Vagina (tissue), 2 donors: ENCODE measurements at places on chromosomes 2 and 18. TPM values are rescaled to one million over a fixed set of nuclear protein-coding genes. Genes with fewer than 3 reads are reported as not detected.
A peak's percentile ranks its signal among the peaks of the same experiment; 100 is the strongest.

DNA sequence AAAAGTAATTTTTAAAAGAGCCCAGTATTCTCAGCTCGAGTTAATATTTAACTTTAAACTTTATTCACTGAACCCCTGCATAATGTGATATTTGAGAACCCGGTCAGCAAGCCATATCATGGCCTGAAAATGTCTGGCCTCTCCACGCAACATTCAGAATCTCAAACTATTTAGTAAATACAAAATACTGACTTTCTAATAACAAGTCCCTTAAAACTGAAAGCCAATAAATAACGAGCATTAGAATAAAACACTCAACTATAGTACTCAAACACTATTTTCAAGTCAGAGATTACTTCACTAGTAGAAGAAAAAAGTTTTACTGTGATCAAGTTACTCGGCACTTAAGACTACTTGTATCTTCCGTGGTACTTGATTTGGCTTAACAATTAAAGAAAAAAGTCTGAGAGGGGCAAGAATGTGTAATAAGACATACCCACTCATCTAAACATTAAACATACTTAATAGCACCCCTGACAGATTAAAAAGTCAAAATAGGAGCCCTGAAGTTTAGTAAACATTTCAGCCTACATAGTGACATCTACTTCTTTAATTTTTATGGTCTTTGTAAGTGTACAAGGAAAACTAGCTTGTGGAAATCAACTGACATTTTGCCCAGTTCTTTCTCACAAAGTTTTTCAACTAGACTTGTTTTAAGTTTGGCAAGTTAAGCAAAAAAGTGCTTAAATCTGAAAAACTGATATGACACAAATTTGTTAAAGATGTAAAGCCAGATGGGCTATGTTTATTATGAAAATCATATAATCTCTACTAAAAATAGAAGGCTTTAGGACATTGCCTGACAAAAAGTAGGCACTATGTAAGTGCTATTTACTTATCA lies 38.2 kb downstream of the RTN4 start:
- DNase-seq: no peak

- DNase-seq: no peak
Observed at GRCh38 chr18:22031611-22032010, 137.8 kb upstream of the GATA6 start.

DNA sequence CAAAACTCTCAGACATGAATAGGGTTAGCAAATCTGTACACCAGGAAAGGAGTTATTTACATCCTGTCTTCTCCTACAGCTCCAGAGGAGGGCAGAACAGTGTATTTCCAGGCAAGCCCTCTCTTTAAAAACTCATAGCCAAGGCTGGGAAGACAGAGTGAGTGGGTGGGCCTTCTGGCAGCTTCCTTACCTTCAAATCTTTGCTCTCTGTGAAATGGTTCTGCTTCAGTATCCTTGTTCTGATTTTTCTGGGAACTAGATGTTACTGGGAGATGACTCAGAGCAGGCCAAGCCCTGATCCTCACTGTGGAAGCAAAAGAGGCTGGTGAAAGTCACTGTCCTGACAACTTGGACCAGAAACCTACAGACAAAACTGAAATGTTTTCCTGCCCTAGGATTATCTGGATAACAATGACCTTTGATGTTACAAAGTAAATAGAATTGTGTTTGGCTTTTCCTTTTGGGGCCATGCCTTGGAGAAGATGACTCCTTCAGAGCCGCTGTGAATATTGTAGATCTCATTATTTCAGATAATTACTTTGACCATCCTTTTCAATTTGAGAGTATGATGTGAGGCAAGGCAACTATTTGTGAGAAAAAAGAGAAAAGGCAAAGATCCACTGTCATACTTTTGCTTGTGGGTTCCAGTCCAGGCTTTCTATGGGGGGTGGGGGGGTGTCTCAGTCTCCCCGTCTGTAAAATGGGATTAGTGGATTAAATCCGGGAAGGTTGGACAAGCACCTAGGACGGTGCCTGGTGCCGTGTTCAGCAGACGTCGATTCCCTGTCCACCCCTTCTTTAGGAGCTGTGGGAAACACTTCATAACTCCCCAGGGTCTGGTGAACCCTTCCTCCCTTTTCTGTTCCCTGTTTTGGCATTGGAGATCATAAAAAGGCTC lies 644 bp upstream of the QPCT start:
- no peak for DNase-seq

GRCh38 chr2:21277068-21278056 lies 153.6 kb downstream of the TDRD15 start:
- no peak for DNase-seq

DNA sequence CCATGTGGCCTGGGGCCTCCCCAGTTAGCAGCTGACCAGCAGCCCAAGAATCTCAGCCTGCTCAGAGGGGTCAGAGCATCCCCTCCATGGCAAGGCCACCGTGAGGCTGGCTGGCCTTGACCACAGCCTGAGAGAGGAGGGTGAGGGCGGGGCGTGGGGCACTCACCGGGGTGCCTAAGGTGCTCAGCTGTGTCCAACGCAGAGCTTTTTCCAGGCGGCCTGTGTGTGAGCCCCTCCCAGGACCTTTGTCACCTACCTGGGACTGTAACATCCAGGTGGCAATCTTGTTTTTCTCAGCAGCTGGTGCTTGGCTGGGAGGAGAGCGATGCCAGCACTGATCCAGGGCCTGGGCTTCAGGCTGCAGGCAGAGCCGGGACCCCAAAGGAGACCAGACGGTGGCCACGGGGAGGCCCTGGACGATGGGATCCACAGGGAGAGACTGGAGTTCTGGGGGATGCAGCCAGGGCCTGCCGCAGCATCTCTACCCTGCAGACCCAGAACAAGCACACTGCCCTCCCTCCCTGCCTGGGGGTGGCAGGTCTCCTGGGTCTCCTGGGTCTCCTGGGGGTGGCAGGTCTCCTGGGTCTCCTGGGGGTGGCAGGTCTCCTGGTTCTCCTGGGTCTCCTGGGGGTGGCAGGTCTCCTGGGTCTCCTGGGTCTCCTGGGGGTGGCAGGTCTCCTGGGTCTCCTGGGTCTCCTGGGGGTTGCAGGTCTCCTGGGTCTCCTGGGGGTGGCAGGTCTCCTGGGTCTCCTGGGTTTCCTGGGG lies 12.3 kb downstream of the SNED1 start:
- peak; percentile 85 for DNase-seq

- no peak for DNase-seq
Observed at GRCh38 chr2:65636813-65637483, 204.5 kb upstream of the SPRED2 start.

DNA sequence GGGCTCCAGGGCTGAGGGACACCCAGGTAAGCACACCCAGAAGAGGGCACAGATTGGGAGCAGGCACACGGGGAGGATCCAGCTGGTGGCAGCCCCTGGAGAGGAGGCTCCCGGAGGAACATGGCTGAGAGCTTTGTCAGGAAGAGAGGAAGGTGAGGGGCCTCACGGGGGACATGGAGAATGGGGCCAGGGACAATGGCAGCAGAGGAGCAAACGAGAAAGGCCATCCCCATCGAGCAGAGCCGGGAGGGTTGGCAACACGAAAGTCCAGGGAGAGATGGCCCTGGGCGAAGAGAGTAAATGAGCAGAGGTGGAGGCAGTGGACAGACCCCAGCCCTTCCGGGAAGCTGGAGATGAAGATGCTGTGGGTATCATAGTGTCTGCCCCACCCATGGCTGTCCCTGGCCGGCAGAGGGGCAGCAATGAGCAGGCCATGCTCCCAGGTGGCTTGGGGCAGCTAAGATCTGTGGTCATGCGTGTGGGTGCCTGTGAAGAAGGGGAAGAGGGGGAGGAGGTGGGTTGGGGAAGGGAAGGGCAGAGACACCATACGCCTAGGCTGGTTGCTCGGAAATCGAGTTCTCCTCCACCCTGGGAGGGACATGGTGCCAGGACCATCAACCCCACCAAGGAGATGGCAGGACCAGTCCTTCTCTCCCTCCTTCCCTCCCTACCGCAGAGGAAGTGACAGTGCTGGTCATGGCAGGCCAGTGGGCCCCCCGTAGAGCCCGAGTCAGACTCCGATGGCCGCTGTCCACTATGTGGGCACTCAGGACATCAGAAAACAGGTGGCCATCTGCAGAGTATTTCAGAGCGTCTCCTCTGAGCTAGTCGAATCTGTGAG lies 191.7 kb downstream of the NDUFA10 start:
- DNase-seq: peak; percentile 56

DNA sequence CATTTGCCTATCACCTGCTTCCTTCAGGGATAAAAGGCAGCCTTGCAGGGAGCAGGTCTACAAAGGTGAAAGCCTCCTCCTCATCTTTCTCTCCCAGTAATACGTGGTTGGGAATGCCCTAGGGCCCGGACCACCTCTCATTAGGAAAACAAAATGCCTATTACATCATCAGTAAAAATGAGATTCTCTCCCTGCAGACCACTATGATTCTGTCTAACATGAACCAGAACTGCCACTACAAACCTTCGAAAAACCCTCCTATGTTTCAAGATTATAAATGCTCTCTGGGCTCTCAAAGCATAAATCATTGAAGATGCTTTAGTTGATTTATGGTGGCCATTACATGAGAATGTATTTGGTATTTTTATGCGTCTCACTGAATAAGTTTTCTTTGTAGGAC lies 108.4 kb upstream of the ARL5A start:
- no peak for DNase-seq

CHRNG gene
- total RNA-seq: not detected

- DNase-seq: no peak
Observed at GRCh38 chr2:109018452-109018851, 29.4 kb upstream of the EDAR start.

GRCh38 chr2:240997856-240998705 lies at the start of gene SNED1:
TSS of gene SNED1 (plus strand) at chr2:240998618. CDS start at chr2:240998838, 220 bp downstream.
- DNase-seq: no peak

- DNase-seq: no peak
Observed at GRCh38 chr2:120271711-120272379, 19.2 kb downstream of the RALB start.

RGPD3 gene
- total RNA-seq: 0.25 TPM

DNA sequence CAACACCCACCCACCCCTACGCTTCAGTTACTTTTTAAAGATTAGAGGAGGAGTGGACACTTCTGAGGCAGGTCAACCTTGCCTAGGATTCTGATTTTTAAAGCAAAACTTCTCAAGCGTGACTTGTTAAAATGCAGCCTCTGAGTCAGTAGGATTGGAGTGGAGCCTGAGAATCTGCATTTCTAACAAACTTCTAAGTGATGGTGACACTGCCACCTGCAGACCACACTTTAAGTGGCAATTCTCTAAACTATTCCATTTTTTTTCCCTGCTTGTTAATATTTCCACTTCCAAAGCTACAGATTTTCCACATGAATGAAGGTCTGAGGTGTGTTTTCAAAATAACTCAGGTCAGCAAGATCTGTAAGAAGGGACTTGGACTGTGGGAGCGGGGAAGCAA lies 171.1 kb upstream of the CCDC150 start:
- no peak for DNase-seq

DNA sequence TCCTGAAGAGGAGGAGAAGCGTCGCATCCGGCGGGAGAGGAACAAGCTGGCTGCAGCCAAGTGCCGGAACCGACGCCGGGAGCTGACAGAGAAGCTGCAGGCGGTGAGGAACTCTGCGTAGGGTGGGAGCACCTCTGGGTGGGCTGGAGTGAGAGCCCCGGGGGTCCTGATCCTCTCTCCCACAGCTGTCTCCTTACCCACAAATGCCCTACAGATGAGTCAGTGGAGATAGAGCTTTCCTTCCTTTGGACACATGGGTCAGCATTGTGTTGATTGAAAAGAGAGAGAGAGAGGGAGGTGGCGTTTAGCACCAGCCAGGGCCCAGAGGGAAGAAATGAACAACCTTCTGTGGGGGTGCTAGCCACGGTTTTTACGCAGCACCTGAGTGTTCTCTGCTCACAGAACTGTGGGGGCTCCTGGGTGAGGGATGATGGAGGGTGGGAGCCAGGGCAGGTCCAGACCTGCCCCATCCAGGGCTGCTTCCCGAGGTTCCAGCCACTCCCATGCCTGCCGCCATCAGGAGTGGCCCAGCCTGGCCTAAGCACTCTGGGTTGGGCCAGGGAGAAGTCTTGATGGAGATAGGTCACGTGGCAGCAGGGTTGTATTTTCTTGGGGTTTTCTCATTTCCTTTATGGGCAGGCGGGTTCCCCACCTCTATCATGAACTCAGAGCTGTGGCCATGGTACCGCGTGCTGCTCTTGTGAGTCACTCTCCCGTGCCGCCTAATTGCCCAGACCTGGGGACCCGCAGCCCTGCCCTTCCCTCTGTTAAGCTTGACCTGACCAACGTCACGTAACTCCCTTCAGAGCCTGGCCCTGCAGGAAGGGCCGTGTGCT lies 16.3 kb downstream of the FOSL2 start:
- DNase-seq: no peak

MARCHF4 gene
- total RNA-seq: not detected

- no peak for DNase-seq
Observed at GRCh38 chr18:65235966-65236624, 514.7 kb upstream of the CDH7 start.

DNA sequence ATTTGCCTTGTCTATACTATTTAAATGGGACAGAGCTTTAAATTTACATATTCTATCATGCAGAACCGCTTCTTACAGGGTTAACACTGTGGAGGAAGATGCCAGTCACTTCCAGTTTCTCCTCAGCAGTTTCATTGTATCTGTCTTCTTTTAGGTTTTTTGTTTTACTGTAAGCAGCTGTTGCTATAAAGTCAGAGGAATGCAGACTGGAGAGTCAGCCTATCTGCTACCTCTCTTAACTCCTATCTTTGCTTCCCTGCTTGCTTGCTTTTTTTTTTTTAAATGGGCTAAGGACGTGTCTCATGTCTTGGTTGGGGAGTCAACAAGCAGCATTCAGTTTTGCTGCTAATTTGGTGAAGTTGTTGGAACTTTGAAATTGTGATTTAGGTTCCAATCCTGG lies 8.9 kb downstream of the EPC2 start:
- DNase-seq: no peak

POTEC gene
- total RNA-seq: not detected

GRCh38 chr2:237998530-237998929 lies 31.7 kb downstream of the UBE2F start:
- no peak for DNase-seq
